ENCODE measurements at places on chromosomes 4 and X.

- DNase-seq, result no peak
Measured at GRCh38 chrX:118637997-118638396, 89.4 kb upstream of the IL13RA1 start.

- no peak for DNase-seq
Measured at GRCh38 chrX:17809984-17810383, 51.1 kb downstream of the RAI2 start.

- DNase-seq, result no peak
Measured at GRCh38 chrX:131917588-131917987, 105.5 kb upstream of the STK26 start.

DNA sequence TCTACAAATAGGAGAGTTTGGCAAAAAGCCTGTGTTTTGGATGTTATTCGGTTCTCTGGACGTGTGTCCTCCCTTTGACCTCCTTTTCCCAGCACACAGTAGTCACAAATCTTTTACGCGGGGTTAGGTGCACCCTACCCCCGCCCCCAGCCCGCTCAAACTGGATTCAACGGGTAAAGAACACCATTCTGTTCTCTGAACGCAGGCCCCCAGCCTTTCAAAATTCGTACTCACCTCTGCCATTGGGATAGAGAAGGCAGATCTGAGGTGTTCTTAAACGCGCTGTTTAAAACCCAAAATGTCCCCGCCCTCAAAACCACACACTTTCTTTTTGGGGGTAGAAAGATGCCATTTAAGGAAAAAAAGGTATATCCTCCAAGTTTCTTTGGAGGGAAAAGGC is 2.7 kb downstream of the LEF1 start:
- no peak for DNase-seq

DNA sequence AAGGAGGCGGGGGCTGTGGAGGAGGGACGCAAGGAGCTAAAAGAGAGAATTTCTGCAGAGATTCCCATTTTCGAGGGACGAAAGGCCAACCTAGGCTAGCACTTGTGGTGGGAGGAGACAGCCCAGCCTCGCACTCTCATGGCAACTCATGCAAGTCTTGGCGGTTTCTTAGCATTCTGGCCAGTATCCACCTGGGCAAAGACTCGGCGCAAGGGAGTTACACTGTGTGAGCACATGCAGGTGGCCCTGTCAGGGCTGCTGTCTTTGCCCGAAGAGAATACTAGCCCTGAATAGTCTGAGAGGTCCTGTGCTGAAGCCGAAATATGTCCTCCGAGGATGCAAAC is 15.5 kb downstream of the MCF2 start:
- no peak for DNase-seq
